ENCODE measurements at places on chromosomes 11 and 22.

DNA sequence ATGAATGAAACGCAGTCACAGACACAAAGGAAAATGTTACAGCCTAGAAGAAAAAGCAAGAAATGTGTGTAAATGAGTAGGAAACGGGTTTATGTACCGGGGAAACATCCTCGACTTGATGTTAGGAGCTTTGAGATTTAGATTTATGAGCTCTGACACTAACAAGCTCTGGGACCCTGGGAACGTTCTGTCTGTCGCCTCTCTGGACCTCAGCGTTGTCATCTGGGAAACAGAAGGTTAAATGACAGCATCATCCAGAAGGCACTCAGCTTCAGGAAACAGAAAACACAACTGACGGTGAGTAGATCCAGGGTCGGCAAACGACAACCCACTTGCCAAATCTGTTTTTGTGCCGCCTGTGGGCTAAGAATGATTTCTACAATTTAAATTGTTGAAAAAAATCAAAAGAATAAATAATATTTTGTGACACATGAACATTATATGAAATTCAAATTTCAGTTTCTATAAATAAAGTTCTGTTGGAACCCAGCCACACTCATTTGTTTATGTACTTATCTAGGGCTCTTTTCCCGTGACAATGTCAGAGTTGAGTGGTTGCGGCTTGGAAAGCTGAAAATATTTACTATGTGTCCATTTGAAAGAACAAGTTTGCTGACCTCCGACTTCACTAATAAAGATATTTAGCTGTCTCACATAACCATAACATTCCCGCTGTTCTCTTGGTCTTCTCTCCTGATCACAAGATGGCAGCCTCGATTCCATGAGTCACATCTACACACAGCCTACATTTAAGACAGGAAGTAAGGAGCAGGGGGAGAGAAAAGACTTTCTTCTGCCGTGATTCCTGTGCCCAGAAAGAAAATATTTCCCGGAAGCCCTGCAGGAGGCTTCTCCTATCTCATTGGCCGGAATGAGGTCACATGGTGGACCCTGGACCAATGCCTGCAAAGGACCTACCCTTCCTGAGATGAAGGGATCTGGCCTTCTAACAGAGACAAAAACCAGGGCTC is 47.1 kb upstream of the SYT13 start:
- DNase-seq, result no peak

GRCh38 chr11:62540804-62541701 is 5.6 kb downstream of the AHNAK start:
- DNase-seq, result no peak

DNA sequence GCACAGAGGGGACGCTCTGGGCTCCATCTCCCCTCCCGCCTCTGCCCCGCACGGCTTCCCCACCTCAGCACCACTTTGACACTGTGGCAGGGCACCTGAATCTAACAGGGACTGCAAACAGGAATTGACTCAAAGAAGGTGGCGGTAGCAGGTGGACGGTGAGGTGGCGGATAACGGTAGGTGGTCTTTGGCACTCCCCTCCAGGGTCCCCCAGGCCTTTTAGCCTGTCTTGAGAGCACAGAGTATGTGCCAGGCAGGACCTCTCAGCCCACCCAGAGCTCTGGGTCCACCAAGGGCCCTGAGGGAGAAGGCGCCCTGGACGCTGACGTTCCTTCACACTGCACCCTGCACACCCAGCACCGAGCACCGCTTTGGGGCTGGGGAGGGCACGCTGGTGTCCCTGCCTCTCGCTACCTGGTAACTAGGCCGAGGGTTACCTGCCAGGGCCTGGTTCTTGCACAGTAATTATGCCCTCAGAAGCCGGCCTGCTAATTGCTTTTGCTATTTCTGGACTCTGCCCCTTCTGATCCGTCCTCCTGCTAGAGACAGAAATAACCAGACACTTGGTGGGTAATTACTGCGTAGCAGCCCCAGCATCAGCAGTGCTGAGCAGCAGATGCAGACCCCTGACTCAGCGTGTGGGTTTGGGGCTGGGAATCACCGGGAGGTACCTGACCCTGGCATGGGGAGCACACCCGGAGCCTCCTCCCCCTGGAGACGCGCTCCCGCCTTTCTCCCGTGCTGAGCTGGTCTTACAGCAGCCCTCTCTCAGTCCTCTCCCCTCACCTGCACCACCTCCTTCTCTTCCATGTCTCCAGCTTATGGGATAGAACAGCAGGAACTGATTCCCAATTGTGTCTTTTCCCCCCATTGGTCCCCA is 103.3 kb upstream of the B3GAT1 start:
- DNase-seq, result no peak

GRCh38 chr11:118401880-118402590 is 629 bp downstream of the ATP5MG start:
- DNase-seq, result no peak

DNA sequence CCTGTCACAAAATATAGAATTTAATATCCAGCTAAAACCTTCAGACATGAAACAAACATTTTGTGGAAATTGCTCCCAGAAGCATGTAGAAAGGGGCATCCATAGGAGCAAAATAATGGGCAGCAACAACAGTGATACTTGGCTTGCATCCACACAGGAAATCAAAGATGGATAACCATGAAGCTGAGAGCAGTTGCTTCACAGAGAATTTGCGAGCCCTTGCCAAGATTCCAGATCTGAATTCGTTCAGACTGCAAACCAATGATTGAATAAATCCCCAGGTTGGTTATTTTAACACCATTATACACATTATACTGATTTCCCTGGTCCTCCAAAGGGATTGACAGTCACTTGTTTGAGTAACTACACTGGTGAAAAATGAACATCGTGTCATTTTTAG is 15.6 kb upstream of the OR51L1 start:
- no peak for DNase-seq

- no peak for DNase-seq
Measured at GRCh38 chr11:24592360-24592759, 95.5 kb downstream of the LUZP2 start.

DNA sequence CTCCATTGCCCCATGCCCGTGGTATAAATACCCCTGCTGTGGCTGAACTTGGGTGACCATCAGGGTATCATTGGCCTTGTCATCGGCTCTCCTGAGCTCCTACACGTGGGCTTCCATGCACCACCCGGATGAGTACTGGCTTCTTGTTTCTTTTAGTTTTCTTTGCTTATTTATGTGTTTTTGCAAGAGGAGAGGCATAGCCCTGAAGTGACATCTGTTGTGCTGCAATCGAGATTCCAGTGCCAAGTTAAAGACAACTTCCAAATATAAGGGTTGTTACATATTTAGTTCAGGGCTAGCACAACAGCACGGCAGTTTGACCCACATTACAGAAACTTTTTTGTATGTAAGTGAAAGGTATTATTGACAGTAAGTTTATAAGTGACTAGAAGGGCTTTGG is 1087.1 kb downstream of the TBC1D22A start:
- DNase-seq, result no peak

DNA sequence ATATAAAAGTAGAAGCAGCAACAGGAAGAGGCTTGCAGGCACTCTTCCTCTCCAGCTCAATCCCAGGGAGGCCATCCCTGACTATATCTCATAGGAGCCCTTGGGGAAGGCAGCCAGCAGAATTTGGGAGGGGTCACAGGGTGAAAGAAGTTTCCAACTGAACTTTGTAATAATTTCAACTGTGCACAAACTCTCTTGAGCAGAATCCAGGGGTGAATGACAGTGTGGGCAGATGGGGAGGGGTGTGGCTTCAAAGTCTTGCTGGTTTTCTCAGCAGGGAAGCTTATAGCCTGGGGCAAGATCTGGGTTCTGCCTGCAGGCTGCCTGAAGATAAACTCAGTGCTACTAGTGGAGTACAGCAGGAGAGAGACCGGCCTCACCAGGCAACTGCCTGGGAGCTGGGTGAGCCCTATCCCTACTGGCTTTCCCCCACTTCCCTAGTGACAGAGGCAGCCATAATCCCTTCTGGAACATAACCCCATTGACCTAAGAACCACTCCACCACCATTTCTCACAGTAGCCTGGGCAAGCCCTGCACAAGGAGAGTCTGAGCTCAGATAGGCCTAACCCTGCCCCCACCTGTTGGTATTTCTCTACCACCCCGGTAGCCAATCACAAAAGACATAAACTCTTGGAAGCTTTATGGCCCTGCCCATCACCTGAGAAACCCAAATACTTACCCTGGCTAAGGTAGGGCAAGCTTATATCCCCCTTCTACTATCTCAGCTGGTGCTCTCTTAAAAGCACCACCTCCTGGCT is 17.8 kb upstream of the TTC12 start:
- DNase-seq, result no peak

DNA sequence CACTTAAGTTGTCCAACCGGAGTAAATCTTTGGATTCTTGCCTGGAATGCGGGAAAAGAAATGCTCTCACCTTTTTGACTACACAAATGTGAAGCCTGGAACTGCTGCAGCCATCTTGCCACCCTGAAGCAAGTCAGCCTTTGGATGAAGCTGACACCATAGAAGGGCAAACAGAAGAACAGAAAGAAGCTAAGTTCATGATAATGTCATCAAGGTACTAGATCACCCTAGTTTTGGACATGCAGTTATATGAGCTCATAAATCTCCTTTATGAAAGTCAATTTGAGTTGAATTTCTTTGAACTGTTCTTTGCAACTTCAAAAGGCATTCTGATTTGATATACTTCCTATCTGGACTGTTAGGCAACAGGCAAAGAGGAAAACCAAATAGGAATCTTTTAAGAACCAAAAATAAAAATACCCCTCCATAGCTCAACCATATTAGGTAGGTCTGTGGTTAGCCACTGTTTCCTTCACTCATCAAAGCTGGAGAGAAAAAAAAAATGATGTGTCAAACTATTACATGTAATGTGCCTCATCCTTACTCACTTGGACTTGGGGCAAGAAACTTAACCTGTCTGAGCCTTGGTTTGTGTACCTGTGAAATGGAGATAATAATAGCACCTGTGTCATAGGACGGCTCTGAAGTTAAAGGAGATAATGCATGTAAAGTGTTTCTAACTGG is 91.9 kb downstream of the WT1 start:
- DNase-seq, result no peak

- no peak for DNase-seq
Measured at GRCh38 chr11:111185266-111185665, 60.3 kb upstream of the POU2AF2 start.

GRCh38 chr11:115503886-115504275 is 334 bp downstream of the CADM1 start:
- DNase-seq, result no peak

GRCh38 chr11:85787809-85788760 is 22.9 kb downstream of the SYTL2 start:
- DNase-seq, result no peak

DNA sequence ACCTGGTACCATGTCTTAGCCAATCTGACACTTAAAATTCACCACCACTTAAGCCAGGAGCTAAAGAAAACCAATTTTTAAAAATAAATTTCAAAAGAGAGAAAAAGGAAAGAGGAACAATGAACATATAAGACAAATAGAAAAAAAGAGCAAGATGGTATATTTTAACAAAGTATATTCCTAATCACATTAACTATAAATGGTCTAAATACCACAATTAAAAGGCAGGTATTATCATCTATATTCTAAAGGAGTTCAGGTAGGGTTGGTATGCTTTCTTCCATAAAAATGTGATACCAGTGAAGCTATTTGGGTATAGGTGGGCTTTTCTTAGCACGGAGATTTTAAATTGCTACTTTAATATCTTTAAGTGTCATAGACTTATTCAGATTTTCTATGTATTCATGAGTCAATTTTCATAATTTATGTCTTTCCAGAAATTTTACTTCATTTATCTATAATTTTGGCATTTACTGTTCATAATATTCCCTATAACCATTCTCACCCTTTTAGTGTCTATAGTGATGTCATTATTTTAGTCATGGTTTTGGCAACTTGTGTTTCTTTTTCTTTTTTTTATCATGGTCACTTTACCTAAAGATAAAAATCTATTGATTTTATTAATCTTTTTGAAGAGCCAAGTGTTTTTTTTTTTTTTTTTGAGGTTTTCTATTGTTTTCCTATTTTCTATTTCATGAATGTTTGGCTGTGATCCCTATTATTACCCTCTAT is 56.5 kb upstream of the IGLL5 start:
- no peak for DNase-seq

Data from NCI-H2081 treated with DMSO at 0.1 percent for 48 hours (cell line).